ENCODE measurements at places on chromosomes 2 and 18.

DNA sequence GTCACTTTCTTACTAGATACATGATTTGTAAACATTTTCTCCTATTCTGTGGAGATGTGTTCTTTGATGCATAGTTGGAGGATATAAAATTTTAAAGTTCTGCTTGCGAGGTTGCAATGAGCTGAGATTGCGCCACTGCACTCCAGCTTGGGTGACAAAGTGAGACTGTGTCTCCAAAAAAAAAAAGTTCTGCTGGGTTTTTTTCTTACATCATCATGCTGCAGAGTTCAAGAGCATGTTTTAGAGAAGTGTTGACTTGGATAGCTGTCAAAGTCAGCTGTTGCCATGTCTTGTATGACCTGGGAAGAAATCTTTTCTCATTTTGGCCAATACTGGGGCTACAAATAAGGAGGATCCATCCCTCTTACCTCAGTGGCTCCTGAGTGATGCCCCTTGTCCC, 71.3 kb downstream of the UGGT1 start:
- DNase-seq = no peak

DNA sequence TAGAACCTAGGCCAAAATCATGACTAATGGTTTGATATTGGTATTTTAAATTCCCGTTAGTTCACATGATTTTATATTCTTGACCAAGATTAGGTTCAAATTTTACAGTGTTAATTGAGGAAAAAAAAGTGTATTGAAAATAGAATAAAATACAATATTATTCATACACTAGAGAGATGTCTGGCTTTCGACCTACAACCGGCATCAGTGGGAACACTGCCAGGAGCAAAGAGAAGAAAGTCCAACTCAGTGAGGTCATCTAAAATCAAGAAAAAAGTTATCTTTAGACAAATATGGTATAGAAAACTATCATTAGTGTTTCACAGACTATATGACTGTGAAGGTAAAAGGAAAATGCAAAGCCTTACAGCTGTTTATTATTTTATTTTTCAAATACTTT, 81.5 kb downstream of the PIGN start:
- DNase-seq = no peak

GRCh38 chr2:66869076-66869475, 434.2 kb downstream of the MEIS1 start:
- no peak for DNase-seq

DNA sequence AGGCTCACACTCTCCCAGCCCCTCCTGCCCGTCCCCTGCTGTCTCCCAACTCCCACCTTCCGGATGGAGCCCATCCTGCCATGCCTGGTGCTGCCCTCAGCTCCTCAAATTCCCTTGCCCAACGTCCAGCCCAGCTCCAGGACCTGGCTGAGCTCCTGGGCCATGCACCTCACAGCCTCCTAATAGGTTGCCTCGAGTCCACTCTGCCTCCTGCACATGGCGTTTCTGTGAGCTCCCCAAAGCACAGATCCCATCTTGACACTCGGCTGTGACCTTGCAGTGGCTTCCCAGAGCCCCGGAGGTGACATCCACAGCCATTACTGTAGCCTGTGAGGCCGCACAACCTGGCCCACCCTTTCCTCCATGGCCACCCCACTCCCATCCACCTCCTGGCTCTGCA, 191.9 kb upstream of the SALL3 start:
- no peak for DNase-seq

DNA sequence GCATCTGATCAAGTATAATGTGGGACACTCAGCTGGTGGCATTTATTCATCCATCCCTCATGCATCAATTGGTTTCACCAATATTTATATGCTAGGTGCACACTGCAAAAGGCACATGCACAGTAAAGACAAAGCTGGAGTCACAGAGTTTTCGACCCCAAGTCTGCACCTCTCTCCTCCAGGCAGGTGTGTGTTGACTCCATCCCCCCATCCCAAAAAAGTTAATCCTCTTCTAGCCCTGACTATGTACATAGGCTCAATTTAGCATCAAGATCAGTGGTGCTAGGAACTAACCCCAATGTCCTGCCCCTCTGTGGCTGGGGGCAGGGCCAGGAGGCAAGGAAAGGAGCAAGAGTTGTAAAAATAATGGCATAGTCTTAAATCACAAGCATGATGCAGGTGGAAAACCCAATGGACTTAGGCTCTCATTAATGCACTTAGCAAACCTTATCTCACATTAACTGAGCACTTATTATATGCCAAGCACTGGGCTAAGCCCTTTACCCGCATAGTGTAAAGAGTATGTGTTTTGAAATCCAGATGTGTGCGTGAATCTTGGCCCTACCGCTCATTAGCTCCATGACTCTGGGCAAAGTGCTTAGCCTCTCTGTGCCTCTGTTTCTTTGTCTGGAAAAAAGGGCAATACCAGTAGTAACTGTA, 3.1 kb downstream of the EVA1A start:
- DNase-seq = no peak

DNA sequence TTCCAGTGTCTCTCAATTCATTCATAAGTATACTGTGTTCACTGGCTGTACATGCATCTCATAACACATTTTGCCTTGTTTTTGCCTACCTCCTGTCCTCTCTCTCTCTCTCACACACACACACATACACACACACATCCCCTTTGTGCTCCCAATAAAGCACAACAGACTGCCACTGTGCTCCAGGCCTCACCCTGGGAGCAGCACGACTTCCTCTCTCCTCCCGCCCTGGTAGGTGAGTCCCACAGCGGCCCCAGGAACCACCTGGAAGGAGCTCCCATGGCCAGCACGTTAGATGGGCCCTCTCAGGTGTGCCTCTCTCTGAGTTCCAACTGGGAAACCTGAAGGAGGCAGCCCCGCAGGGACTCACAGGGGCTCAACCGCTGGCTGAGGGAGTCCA, 65.4 kb downstream of the MARCHF4 start:
- DNase-seq = no peak

GRCh38 chr2:104321796-104322349, 532.0 kb upstream of the POU3F3 start:
- DNase-seq = peak; percentile 4

DNA sequence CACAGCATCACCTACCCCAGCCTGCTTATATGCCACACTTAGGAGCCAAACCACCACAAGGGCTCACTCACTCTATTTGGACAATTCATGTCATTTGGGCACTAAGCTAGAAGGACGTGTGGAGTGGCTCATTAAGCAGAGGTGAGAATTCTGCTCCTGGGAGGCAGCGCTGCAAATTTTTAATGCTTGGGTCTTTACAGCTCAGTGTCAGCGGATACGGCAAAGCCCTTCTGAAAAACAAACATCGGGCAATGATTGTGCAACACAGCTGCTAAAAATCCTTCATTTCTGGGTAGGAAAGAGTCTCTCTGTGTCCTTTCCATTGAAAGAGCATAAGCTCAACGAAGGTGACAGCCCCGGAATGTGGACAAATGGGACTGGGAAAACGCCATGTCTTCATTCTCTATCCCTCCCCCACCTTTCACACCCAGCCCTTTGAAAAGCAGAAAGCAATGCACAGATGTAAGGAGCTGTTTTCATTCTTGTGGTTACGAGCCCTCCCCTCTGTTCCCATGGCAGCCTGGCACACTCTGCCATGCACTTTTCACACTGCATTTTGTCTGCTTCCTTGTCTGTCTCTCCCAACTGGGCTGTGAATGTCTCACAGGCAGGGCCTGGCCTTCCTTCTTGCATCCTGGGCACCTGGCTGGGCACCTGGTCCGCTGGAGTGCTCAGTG, 16.0 kb downstream of the TMEM177 start:
- DNase-seq = no peak

DNA sequence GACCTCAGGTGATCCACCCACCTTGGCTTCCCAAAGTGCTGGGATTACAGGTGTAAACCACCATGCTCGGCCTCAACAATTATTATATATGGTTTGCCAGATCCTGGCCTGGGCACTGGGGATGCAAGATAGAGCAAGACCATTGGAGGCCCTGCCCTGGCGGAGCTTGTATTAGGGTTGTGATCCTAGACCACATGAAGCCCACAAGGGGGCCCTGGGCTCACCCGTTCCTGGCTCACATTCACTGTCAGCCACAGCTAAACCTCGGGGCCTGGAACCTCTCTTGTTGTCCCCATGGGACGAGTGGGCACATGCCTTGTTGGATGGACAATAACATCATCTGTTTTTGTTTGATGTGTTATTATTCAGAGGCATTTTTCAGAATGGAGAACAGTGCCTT, 14.9 kb downstream of the HPCAL1 start:
- no peak for DNase-seq

DNA sequence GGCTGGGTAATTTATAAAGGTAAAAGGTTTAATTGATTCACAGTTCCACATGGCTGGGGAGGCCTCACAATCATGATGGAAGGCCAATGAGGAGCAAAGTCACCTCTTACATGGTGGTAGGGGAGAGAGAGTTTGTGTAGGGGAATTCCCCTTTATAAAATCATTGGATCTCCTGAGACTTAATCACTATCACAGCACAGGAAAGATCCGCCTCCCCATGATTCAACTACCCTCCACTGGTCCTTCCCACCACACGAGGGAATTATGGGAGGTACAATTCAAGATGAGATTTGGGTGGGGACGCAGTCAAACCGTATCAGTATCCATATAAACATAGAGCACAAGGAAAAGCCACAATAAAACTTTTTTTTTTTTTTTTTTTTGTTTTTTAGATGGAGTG, 172.6 kb upstream of the PIEZO2 start:
- DNase-seq = no peak

GRCh38 chr2:195320413-195320973, 336.5 kb upstream of the SLC39A10 start:
- no peak for DNase-seq

GRCh38 chr18:7870855-7871254, 303.7 kb downstream of the PTPRM start:
- DNase-seq = no peak

DNA sequence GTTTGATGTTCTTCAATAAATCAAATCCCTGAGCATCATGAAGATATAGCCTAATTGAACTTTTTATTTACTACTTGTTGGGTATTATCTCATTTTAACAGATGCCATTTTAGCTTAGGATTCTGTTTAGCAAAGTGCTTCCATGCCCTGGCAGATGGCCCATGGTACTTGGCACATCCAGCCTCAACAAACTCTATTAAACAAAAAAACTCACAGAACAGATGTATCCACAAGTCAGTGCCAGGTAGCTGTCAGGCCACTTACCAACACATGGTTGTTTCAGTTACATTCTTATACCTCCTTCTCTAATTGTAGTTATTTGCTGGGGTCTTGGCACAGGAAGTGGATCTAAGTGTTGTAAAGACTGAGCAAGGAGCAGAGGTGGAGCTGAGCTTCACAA, 29.6 kb downstream of the GAD1 start:
- no peak for DNase-seq

DNA sequence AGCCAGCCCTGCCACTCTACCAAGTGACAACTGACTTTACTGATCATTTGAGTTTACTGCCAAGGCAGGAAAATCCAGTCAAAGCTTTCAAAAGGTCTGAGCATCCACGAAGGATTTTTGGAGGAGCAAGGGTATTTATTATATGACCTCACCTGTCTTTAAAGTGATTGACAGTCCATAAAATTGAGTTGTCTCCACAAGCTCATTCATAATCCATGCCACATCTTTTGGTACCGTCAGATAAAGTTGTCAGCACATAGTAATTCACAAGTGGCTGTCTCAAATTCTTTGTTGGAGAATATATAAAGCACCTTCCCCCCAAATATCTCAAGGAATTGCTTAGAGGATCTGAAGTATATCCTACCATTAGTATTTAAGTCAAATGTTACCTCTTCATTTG, 240.5 kb downstream of the METTL4 start:
- no peak for DNase-seq

DNA sequence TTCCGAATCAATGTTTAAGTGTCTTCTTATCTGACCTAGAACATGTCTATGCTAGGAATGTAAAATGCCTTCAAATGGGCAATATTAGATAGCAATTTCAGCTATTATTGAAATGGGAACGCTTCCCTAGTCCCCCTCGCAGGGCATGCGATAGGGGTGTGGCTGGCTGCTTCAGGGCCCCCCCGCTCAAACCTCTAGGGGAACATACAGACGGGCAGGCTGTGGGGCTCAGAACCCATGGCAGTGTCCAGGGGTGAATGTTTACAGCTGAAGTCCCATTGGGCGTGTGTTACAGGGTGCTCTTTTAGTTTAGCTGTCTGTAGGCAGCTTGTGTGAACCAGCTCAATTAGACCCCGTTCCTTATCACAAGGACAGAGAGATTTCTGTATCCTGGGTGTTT, 315.9 kb downstream of the DSEL start:
- no peak for DNase-seq

- DNase-seq = no peak
These were observed 448.7 kb upstream of the NETO1 start for GRCh38 chr18:73316513-73316912.

DNA sequence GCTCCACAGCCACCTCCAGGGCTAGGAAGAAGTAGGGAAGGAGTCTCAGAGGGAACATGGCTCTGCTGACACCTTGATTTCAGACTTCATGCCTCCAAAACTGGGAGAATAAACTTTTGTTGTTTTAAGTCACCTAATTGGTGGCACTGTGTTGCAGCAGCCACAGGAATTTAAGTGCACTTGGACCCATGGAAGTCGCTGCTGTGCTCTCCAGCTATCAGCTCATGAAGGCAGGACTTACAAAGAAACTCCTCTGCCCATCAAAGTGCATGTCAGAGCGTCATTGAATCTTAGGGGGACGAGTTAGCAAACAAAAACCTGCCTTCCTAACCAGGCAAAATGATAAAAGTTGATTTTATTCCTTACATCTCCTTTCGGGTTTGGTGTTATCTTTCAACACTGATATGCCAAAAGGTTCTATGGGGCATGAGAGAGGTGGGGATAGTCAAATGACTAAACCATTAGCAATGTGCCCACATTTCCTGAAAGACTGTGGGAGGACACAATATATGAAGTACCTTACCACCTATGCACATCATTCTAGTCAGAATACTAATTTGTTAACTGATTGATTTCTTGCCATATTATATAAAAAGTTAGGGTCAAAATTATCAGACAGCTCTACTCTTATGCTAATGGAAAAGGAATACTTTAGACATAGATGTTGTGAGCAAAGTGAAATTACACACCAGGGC, 235.8 kb upstream of the TNP1 start:
- no peak for DNase-seq

GRCh38 chr2:11777066-11777782, 30.8 kb downstream of the LPIN1 start:
- DNase-seq = no peak

GRCh38 chr18:13159579-13159978, 59.0 kb upstream of the LDLRAD4 start:
- peak; percentile 21 for DNase-seq
